Subcutaneous preadipocyte (primary cell): ENCODE measurements at places on chromosomes 2 and 18. TPM values are rescaled to one million over a fixed set of nuclear protein-coding genes. Genes with fewer than 3 reads are reported as not detected.

The UGT1A4 gene
- not detected in 2 replicates for total RNA-seq

The SCTR gene
- total RNA-seq = not detected in 2 replicates

The DSG4 gene
- total RNA-seq = not detected in 2 replicates

The DSG3 gene
- total RNA-seq = under 0.01 TPM in 1 of 2 replicates, not detected in the other

The HOXD11 gene
- 0.37 and 2.5 TPM in 2 replicates for total RNA-seq
